Stimulated activated CD8-positive, alpha-beta memory T cell treated with anti-CD3 and anti-CD28 coated beads, Interleukin-4, amount 100 ng/mL, for 1 hour (primary cell): ENCODE measurements at places on chromosomes 16 and 17.

GRCh38 chr16:85652431-85653221, 36.1 kb downstream of the GINS2 start:
- DNase-seq = no peak

- DNase-seq = no peak
Measured at GRCh38 chr16:66036793-66037715, 329.4 kb upstream of the CDH5 start.

DNA sequence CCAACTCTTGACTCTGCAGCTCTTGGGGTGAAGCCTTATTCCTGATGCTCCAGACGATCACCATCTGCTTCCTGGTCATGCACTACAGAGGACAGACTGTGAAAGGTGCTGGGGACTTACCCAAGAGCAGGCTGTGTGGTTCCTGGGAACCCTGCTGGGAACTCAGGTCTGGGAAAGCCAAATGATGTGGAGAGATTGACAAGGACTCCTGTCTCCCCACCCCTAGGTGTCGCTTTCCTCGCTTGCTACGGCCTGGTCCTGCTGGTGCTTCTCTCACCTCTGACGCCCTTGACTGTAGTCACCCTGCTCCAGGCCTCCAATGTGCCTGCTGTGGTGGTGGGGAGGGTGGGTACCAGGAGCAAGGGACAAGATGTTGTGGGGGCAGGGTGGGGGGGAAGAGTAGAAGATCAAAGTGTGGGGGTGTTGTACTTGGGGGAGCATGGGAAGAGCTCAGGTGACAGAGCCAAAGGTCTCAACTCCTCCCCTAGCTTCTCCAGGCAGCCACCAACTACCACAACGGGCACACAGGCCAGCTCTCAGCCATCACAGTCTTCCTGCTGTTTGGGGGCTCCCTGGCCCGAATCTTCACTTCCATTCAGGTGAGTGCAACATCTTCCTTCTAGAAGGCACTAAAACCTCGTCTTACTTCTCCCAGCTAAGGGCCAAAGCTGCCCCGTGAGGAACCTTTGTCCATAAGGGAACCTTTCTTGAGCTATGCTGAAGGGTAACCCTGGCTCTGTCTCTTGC, 3.0 kb downstream of the SOX15 start:
- DNase-seq = no peak

DNA sequence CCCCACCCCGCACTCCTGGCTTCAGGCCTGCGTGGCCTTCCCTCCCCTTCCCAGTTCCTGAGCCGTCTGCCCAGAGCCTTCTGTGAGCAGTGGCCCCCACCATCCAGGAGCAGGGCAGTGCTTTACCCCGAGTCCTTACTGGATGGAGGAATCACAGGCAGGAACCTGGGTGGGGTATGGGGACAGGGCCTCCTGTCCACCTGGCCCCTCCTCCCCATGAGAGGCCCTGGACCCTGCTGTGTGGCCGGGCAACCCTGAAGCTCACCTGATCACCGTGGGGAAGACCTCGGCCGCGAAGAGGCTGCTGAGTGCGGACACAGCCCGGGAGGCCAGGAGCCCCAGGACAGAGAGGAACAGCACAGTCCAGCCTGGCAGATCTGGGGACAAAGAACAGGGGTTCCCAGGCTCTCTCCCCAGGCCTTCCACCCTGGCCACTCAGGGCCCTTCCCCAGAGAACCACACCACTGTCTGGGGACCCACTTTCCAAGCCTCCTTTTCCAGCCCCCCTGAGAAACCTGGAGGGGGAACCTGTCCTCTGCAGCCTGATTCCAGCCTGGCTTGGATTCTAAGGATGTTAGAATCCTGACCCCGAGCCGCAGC, 3.2 kb downstream of the SLC22A31 start:
- no peak for DNase-seq

DNA sequence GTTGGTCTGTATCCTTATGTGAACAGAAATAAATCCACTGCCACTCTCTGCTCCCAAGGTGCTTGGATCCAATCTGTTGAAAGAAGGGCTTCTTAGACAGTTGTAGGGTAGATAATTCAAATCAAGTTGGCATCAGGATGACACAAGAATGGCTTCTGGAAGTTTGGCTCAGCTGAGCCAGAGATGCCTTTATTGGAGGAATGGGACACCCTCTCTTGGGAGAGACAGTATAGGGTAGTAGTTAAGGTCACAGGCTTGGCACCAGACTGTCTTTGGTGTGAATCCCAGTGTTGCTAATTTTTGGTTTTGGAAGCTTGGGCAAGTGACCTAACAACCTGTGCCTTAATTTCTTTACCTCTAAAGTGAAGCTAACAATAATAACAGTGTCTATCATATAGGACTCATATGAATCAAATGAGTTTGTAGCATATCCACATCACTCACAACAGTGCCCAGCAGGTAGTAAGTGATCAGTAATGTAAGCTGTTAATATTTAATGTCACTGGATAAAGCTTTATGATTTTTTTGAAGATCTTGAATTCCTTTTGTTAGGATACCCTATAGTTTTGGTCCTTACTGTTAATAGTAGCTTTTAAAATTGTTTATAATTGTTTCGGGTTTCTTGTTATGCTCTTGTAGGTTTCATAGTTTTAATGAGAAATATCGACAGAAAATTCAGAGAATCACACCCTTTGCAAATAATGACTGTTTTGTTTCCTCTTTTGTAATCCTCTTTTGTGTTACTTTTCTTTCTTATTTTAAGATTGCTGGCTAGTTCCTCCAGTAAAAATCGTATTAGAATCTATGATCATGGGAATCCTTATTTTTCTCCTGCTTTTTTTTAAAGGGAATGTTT, 19.1 kb downstream of the ZNRF1 start:
- DNase-seq = no peak

- no peak for DNase-seq
Measured at GRCh38 chr17:52885882-52886281, 727.4 kb upstream of the CA10 start.

DNA sequence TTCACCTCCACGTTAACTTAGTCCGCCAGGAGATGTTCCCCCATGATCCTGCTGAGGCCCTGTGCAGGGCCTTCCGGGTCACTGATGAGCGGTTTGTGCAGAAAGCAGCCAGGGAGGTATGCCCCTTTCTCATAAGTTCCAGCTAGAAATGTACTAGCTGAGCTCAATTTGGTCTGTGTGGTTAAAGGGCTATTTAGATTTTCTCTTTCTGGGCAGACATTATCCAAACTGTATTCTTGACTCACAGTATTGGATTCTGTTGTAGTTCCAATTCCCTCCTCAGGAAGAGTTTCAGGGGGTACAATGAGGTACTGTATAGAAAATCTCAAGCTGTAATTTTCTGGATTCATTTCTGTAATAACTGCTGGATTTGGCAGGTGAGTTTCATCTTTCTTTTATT, 137.1 kb downstream of the TRIM37 start:
- DNase-seq = no peak

- no peak for DNase-seq
Measured at GRCh38 chr16:53126390-53126789, 71.6 kb downstream of the CHD9 start.

DNA sequence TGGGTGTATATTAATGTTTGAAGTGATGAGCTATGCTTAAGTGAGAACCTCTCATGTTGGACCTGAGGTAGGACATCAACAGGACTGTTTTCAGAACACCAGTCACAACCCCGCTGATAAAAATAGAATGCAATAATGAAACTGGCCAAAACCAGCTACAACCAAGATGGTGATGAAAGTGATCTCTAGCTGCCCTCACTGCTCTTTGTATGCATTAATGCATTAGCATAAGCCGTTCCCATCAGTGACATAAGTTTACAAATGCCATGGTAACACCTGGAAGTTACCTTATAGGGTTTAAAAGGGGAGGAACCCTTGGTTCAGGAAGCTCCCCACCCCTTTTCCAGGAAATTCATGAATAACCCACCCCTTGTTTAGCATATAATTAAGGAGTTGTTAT, 672.5 kb upstream of the EEF2KMT start:
- no peak for DNase-seq

- DNase-seq = no peak
Measured at GRCh38 chr16:50178491-50178941, 25.4 kb downstream of the TENT4B start.

DNA sequence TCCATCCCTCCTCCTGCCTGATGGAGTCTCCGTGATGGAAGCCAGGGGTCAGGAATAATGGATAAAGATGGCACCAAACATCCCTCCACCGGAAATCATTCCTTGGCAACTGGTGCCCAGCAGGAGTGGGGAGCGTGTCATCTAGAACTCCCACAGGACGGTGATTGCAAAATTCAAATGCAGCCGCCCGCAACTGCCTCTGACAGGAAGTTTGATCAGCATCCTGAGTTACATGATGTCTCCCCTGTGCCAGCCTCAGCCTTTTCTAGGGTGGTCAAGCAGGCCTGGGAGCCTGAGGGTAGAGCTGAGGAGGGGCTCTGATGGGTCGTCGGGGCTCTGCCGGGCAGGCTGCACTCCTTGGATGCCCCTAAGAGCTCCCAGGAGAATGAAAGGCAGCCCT, 52.8 kb downstream of the GSG1L start:
- DNase-seq = no peak

DNA sequence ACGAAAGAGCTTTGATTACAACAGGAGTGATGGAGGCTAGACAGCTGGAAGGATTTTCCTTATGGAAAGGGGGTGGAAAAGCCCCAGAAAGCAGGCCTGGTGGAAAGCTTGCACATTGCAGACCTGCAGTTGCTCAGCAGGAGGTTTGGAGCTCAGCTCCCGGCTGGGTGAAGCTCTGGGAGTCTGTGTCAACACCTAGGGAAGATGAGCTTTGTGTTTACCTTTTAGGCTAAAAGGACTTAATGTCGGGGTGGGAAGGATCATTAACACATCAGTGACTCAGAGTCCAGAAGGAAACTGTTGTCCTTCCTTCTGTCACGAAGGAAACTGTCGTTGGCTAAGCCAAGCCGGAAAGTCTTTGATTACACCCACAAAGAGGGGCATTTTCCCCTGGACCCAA, 48.2 kb downstream of the RAP1GAP2 start:
- no peak for DNase-seq

- no peak for DNase-seq
Measured at GRCh38 chr17:81026266-81027036, 8.5 kb upstream of the BAIAP2 start.
